ENCODE measurements at places on chromosomes 6 and 20.

- DNase-seq: no peak
Observed at GRCh38 chr6:90169374-90169773, 127.3 kb downstream of the BACH2 start.

GRCh38 chr6:105675715-105676397 lies 273.0 kb upstream of the PREP start:
- DNase-seq: peak; percentile 30

GRCh38 chr20:37473249-37474000 lies 47.6 kb upstream of the NNAT start:
- DNase-seq: no peak

- no peak for DNase-seq
Observed at GRCh38 chr6:4922488-4923037, 81.3 kb downstream of the RPP40 start.

GRCh38 chr6:160293844-160294243 lies 35.2 kb upstream of the SLC22A2 start:
- no peak for DNase-seq

DNA sequence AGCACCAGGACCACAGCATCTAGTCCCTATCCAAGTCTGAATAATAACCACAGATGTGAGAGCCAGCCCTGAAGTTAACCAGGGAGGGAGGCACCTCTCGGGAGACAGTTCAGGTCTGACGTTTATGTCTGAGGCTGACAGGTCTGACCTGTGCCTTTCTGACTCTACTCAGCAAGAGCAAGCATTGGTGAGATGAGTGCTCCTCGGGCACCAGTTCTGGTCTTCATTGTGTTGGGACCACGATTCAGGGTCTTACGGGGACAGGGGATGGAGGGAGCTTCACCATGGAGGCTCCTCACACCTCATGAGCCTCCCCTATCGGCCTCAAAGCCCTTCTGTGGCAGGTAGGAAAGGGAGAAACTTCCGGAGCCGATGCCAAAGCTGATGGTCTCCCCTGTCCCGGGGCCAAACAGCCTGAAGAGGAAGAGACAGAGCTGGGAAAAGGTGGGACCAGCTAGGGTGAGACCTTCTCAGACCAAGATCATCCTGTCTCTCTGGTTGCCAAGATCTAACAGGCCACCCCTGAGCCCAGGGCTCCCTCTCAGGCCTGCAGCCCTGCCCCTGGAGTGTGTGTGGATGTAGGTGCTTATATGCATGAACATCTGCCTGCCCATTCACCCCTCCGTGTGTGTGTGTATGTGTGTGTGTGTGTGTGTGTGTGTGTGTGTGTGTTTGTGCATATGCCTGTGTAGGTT lies 170.5 kb downstream of the VEGFA start:
- no peak for DNase-seq

GRCh38 chr20:59629141-59630045 lies 25.1 kb downstream of the PHACTR3 start:
- no peak for DNase-seq

DNA sequence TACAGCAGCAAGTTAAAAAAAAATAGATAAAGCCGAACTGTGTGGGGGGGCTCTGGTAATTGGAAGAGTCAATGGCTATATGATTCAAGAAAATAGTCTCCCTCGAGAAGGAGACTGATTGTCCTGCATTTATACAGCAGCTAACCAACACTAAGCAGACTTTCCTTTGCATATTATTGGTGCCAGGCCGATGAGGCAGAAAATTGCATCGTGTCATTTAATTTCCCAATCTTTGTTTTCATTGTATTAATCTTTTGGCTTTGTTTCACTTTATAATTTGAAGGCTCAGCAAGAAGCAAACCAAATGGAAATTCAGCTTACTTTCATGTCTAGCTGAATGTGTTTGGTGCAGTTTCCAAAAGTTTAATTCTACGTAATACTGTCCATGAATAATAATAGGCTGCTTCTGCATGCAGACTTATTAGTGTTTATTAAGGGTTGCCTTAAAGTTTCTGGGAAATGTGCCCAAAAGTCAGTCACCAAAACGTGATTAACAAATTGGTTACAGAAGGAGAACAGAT lies 258.5 kb downstream of the HACE1 start:
- no peak for DNase-seq

Measured in activated CD4-positive, alpha-beta T cell treated with anti-CD3 and anti-CD28 coated beads, Interleukin-2, Interleukin-4, amounts not matched to agents 100 ng/mL and 50 ng/mL, durations not matched to agents 16 hours and 8 hours (primary cell).